Small intestine (tissue), 16 donors: ENCODE measurements at places on chromosomes 11 and 22.

GRCh38 chr22:46018859-46019258 is 41.9 kb upstream of the WNT7B start:
- no peak for DNase-seq

DNA sequence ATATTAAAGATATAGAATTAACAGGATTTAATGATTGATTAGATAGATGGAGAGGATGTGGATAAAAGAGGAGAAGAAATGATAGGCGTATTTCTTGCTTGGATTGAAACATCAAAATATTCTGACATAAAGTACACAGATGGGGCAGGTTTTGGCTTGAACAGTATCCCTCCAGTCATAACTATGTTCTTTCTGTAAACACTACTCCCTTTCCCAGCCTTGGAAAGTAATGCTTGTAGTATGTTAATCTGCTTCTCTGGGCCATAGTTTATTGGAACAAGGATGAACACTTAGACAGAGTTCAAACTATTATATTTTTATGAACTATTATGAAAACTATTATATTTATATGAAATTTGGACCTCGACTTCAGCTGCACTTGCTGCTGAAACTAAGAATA is 419.2 kb downstream of the AASDHPPT start:
- DNase-seq, result no peak

DNA sequence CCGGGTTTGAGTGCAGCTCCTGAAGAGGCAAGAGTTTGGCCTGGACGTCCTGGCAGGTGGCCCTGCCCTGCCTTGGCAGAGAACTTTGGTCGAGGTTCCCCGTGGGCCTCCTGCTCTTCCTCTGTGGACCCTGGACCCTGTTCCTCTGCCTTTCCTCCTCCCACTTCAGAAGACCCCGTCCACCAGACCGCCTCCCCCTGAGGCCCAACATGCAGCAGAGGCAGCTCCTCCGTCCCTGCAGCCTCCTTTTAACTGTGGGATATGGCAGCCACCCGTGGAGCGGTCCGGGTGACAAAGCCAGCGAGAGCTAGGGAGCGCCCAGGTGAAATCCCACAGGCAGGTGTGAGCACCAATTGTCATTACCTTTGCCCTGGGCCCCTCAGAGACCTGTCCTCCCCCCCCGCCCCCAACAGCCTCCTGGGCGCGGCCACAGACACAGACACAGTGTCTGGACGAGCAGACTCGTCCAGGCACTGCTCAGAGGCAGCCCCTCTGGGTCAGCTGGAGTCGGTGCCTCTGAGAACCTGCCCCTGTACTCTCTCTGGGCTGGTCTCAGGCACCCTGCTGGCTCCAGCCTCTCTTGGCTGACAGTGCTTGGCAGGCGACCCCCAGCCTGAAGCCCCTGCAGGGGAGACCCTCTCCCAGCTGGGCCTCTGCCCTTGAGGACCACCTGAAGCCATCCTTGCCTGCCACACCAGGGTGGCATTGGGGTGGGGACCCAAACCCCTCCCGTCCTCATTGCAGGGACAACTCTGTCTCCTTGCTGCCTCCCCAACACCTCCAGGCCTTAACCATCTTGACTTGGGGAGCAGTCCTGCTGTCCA is 4.1 kb upstream of the PTDSS2 start:
- DNase-seq, result peak; percentile 95

DNA sequence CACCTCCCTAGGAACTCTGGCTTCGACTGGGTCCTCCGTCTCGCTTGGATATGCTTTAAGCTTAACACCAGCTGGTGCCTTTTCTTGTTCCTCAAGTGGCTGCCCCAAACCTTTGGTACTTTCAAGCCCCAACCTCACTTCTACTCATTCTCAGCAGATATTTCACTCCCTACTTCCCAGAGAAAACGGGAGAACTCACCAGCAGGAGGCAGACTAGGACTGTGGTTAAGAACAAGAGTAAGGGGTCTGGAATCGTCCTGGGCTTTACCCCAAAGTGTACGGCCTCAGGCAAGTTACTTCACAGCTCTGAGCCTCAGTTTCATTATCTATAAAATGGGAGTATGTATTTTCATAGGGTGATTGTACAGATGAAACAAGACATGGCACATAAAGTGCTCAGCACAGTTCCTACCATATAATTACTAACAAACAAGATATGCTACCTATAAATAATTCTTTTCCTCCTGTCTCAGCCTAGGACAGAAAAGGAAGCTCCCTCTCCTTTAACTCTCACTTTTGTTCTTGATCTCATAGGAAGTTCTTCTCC is 37.8 kb downstream of the PAMR1 start:
- DNase-seq, result no peak

- no peak for DNase-seq
These were observed 40.9 kb upstream of the ETS1 start for GRCh38 chr11:128628325-128628673.

DNA sequence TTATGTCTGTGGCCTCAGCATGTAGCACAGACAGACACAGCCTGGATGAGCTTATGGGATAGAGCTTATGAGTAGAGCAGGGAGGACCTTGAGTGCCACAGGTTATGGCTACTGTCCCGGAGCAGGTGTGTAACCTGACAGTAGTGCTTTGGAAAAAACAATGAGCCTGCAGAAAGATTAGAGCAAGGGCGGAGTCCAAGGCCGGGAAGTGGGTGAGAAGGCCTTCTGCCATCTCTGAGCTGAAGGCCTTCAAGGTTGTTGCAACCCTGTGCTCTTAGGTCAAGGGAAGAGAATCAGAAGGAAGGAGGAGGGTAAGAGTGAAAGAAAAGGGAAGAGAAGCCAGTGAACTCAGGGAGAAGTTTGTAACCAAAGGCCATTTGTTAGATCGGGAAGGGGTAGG is 3.9 kb upstream of the TAGLN start:
- DNase-seq, result peak; percentile 86

GRCh38 chr22:37230673-37231405 is 13.2 kb downstream of the RAC2 start:
- DNase-seq, result no peak

DNA sequence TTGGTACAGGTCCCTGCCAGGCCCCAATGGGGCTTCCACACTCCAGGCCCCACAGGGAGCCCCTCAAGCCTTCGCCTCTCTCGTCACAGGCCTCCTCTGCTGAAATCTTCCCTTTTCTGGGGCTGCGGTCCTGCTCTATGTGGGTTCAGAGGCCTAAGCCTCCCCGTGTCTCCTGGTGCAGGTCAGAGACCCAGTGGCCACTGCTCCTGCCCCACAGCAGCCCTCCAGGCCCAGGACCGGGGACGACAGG is 5.9 kb upstream of the IFITM3 start:
- no peak for DNase-seq

- peak; percentile 97 for DNase-seq
These were observed 128.3 kb downstream of the TEAD1 start for GRCh38 chr11:12802418-12803085.

- DNase-seq, result peak; percentile 70
These were observed 768 bp upstream of the CDKN1C start for GRCh38 chr11:2886191-2886894.

DNA sequence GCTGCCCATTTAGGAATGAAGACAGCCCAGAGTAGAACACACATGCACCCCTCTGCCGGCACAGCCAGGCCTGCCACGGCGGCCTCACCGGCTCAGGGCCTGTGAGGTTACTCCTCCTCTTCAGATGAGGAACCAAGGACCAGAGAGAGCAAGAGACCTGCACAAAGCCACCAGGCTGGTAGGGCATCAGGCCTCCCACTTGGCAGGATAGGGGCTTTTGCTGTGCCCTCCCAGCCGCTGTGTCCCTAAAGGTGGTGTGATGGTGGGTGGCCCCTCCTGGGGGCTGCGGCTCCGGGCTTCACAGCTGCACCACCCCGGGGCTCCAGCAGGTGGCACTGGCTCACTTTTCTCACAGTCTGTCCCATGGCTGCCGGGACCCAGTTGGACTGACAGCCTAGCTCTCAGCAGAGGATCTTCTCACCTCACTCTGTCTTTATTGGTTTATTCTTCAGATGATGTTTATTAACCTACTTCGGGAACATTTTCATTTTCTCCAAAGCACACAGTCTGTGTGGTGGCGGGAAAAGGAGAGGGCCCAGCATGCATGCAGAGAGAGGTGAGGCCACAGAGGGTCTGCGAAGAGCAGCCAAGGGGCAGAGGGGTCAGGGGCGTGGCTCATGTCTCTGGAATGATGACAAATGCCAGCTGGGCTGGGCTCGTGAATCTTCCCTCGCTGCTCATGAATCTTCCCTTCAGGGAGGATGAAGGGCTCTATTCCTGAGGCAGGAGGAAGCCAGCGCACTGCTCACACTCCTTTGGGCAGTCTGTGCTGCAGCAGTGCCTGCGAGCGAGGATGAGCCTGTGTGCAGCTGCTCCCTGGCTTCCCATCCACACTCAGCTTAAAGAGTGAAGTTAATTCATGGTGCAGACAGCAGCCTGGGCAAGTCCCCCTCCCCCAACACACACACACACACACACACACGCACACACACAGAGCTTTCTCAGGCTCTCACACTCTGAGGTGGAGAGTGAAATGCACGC is 101.1 kb upstream of the PITPNB start:
- peak; percentile 48 for DNase-seq

DNA sequence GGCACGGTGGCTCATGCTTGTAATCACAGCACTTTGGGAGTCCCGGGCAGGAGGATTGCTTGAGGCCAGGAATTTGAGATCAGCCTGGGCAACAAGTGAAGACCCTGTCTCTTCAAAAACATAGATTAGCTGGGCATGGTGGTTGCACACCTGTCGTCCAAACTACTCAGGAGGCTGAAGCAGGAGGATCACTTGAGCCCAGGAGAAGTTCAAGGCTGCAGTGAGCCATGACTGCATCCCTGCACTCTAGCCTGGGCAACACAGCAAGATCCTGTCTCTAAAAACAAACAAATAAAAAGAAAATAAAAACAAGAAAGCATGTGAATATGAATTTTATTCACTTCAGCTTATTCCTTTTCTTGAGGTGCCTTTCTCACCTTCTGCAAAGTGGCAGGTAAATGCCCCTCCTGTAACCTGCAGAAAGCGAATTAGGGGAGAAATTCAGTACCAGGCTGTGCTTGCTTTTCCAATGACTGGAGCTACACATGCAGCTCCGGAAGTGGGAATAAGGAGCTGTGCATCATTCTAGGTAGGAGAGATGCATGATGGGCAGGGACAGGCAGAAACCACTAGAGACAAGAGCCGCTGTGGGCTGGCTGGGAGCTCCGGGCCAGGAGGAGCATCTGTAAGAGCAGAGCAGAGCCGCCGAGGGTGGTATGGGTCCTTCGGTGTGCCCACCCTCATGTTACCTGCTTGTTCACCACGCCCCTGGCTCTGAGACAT is 14.7 kb upstream of the KCTD17 start:
- DNase-seq, result no peak

DNA sequence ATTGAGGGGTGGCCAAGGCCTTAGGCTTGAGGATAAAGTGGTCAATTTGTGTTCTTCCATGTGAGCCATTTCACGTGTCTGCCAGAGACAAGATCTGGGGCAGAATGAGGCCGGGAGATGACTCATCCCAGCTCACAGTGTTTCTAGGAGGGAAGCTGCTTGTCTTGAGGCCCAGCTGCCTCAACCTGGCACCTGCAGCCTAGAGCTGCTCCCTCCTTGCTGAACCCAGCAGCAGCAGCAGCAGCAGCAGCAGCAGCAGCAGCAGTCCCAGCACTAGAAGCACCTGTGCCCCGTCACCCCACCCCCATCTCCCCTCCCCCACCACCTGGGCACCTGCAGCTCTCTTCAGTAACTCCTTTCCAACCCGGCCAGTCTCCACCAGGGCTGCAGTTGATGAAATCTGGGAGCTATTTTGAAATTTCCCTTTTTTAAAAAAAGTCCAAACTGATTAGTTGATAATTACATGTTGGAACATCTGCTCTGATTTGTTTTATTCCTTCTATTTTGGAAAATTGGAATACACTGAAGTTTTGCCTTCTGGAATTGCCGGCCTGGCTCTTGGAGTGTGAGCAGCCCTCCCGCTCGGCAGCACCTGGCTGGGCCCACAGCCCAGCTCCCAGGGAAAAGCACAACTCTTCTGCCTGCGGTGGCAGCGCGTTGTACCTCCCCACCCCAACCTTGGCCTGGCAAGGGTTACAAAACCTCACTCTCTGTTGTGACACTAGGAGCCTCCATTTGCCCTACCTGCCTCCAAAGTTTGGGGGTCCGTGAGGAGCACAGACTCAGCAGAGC is 143.5 kb downstream of the NXPE2 start:
- DNase-seq, result peak; percentile 12

GRCh38 chr11:34680918-34681586 is 60.2 kb downstream of the EHF start:
- DNase-seq, result no peak

- no peak for DNase-seq
These were observed 47.1 kb upstream of the EED start for GRCh38 chr11:86197448-86197847.

GRCh38 chr11:125454047-125454446 is 42.0 kb downstream of the FEZ1 start:
- no peak for DNase-seq

GRCh38 chr11:132106096-132106982 is 735.9 kb downstream of the NTM start:
- no peak for DNase-seq

GRCh38 chr11:95338430-95338991 is 107.5 kb upstream of the SESN3 start:
- peak; percentile 75 for DNase-seq

GRCh38 chr11:131932584-131933325 is 562.3 kb downstream of the NTM start:
- DNase-seq, result no peak

- DNase-seq, result no peak
These were observed 3.8 kb downstream of the MAPK8IP2 start for GRCh38 chr22:50604256-50605001.

GRCh38 chr22:49735901-49736421 is 91.7 kb downstream of the BRD1 start:
- DNase-seq, result no peak

GRCh38 chr11:113991170-113991569 is 16.3 kb downstream of the HTR3A start:
- DNase-seq, result peak; percentile 59

DNA sequence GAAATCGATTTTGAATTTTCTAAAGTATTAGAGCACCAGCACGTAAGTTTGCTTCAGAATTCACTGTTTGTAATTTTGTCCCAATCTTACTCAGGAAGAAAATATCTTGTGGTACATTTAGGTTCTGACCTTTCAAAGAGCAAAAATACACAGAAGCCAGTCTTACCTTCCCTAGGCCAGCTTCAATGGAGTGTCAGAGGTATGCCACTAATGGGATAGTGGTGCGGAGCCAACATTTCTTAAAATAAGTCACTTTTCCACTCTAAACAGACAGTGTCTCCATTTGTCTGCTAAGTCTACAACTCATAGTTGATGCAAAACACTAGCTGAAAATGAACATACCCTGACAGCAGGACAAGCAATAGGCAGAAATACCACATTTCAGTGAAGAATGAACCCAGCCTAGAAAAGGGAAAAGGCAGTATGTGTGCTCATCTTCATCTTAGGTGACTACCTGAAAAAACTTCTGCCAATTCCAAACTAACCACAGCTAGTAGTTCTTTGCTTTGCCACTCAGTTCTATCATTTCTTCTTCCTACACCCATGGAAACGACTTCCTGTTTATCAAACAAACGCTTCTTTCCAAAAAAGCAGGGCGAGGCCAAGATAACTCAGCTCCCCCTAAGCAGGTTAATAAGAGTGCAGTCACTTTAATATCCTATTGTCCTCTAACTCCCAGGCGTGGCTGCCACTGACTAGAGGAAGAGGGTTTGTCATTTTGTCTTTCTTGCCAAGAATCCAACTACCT is 94.0 kb upstream of the APOA1 start:
- DNase-seq, result peak; percentile 28
